Cardiac muscle cell (in vitro differentiated cells and primary cell): ENCODE measurements at places on chromosomes 7 and 10.

GRCh38 chr7:138907850-138908249 lies 73.3 kb downstream of the KIAA1549 start:
- DNase-seq: no peak

GRCh38 chr10:84331091-84331490 lies 2.7 kb downstream of the CCSER2 start:
- no peak for DNase-seq

DNA sequence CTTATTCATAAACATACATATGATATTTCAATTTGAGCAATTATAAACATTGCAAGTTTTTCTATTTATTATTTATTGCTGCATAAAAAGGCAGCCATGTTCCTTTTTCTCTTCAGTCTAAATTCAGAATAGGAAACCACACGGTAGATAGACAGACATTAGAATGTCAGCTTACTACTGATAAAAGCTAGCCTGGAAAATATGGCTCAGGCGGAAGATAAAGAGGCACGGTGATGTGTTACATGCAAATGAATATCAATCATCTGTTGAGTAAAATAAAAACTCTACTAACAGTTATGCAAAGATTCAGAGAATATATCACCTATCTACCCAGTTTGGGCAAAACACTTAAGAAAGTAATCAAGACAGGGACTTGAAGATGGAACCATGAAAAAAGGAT lies 73.5 kb upstream of the PDSS1 start:
- DNase-seq: no peak

DNA sequence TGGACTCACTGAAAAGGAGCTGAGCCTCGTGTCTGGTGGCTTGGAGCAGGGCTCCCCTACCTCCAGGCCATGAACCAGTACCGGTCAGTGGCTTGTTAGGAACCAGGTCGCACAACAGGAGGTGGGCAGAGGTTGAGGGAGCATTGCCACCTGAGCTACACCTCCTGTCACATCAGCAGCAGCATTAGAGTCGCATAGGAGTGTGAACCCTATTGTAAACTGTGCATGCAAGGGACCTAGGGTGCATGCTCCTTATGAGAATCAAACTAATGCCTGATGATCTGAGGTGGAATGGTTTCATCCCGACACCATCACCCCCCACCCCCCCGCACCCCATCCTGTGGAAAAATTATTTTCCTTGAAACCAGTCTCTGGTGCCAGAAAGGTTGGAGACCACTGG lies 50.4 kb downstream of the TSPAN15 start:
- no peak for DNase-seq
